Activated CD8-positive, alpha-beta T cell treated with anti-CD3 and anti-CD28 coated beads for 36 hours (primary cell): ENCODE measurements at places on chromosomes 5 and 9. TPM values are rescaled to one million over a fixed set of nuclear protein-coding genes. Genes with fewer than 3 reads are reported as not detected.

DNA sequence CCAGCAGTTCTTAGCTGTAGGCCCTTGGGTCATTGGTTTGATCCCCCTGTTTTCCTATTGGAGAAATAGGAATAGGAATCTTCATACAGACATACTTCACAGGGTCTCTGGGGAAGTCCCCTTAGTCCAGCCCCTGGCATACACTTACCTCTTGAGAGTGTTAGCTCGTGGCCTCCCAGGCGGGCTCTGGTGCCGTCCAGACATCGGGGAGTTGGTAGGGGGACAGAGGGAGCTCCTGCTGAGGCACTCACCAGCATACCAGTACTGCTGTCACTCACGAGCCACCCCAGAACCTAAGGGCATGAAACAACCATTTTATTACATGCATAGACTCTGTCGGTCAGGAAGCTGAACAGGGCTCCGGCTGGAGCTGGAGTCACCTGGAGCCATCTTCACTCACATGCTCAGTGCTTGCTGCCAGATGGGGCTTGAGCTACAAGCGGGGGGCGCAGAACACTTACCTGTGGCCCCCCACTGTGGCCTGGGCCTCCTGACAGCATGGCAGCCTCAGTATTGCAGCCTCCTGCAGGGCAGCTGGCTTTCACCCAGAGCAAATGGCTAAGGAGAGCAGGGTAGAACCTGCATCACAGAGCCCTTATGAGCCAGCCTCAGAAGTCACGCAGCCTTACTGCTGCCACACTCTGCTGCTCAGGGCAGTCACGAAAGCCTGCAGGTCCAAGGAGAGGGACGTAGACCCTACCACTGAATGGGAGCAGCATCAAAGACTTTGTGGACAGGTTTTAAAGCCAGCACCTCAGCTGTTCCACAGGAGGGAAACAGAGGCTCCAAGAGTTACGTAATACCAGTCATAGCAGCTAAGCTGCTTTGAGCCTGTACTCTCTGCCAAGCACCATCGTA, 58.3 kb upstream of the ANGPTL2 start:
- DNase-seq = no peak

DNA sequence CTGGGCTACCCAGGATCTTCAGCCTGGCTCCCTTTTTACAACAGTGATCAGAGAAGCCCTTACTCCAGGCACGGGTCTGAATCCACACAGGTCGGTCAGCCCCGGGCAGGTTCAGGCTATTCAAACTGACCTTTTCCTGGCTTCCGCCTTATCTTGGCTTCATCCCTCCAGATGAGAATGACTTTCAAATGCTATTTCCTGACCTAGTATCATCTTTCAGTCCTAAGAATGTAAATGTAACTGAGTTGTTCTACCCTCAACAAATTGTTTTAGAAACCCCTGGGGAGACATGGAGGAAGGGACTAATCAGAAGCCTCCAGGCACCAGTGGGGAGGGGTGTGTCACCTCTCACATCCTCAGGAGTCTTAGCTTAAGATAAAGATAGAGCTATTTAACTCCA, 213.2 kb downstream of the EPB41L4A start:
- no peak for DNase-seq

- DNase-seq = no peak
Measured at GRCh38 chr9:1804128-1804865, 210.8 kb upstream of the SMARCA2 start.

DNA sequence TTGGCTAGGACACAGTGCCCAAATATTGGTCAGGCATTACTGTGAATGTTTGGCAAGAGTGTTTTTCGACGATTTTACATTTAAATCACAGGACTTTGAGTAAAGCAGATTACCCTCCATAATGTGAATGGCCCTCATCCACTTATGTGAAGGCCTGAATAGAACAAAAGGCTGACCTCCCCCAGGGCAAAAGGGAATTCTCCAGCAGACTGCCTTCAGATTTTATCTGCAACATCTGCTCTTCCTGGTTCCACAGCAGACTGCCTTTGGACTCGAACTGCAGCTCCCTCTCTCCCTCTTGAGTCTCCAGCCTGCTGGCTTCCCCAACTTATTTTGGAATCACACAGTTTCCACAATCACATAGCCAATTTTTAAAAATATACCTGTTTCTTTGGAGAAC, 7.1 kb upstream of the TMEM215 start:
- DNase-seq = no peak

GRCh38 chr9:29176231-29176630, 1603.0 kb upstream of the C9orf72 start:
- DNase-seq = no peak

GRCh38 chr5:39424736-39425637, at the start of gene DAB2:
DAB2 (minus strand) TSS chr5:39424980; CDS start chr5:39394320, 30,660 bp downstream.
- DNase-seq = peak; percentile 61

- DNase-seq = peak; percentile 72
Measured at GRCh38 chr9:137277329-137278041, at the start of gene TOR4A. TOR4A (plus strand) TSS chr9:137277726; CDS start chr9:137278690, 964 bp downstream.

DNA sequence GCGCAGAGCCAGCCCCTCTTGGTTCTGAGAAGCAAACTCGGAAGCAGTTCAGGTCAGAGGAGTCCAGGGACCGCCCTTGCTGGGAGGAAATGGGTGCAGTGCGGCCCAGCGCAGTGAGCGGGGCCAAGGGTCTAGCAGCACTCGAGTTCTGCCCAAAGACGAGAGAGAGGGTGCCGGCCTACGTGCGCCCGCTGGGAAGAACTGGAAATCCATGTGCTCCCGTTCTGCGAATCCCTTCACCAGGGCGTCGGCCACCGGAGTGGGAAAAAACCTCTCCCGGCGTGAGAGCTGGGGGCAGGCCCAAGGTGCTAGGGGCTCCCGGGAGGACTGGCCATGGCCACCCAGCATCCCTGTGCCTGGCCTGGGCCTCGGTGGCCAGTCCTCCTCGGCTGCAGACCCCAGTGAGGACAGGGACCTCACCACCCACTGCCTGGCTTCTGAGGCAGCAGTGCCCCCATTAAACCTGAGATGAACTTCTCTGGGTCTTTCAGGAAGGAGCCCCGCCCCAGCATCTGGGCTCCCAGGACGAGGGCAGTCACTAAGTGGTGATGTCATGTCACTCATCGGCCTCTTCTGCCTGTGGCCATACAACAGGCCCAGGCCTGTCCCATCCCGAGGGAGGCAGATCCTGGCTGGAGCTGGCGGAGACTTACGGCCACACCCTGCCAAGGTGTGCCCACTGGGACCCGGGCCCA, 10.6 kb downstream of the TMEM250 start:
- no peak for DNase-seq

- no peak for DNase-seq
Measured at GRCh38 chr9:133733421-133733795, 4.7 kb downstream of the SARDH start.

DNA sequence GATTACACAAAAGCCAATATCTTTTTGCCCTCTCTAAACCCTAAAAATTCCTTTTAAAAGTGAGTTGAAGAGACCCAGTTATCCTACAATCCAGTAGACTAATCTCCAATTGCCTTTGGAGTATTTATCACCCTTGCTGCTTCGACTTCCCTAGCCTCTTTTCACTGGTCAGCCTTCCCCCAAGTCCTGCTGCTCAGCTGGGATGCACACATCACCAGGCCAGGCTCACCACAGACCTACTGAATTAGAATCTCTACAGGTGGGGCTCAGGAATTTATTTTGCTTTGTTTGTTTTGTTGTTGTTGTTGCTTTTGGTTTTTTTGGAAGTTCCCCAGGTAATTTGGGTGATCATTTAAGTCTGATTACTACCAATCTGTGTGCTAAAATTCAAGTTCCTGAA, 11.6 kb upstream of the FOXD1 start:
- DNase-seq = no peak

DNA sequence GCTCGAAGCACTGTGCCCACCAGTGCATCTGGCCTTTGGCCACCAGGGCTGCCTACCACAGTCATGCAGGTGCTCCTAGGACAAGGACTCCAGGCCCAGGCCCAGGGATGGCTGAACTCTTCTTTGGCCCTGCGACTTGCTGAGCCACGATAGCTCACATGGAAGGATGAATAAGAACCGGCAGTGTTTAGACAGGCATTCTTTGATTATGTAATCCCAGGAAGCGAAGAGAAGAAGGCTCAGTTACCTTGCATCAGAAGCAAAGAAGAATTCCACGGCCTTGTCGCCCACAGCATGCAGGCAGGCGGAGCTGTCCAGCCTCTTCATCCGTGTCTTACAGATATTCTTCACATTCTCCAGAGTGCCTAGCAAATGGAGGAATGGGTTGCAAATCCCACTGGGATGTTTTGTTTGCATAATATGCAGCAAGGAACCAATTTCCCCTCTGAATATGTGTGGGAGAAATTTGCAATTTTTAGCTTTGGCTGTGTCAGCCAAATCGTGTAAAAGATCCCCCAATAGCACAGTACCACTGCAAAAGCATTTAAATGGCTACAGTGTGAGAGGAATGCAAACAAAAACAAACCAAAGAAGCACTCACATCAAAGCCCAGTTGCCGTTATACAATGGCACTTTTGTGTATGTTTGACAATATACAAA, 29.1 kb downstream of the GFPT2 start:
- no peak for DNase-seq

- no peak for DNase-seq
Measured at GRCh38 chr5:53288511-53288910, 179.0 kb upstream of the MOCS2 start.

- peak; percentile 6 for DNase-seq
Measured at GRCh38 chr5:170633235-170634081, 129.6 kb downstream of the KCNIP1 start.

DNA sequence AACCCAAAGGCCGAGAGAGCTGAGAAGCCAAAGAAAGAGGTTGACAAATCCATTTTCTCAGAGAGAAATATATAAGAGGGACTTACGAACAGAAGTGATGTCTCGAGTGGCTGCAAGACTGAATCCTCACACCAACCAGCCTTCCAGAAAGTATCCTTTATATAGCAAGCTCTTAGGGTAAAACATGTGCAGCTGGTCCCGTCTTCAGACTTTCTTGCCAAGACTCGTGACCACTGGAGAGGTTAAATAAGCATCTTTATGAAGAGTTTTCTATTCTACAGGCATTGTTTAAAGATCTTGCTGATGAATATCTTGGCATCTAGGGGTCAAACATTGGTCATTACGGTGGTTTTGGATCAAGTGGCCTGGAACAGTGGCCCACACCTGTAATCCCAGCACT, 16.9 kb upstream of the SLC22A4 start:
- no peak for DNase-seq

- DNase-seq = no peak
Measured at GRCh38 chr9:35448496-35448895, 41.4 kb upstream of the RUSC2 start.

GRCh38 chr5:78738693-78739300, 90.2 kb upstream of the LHFPL2 start:
- no peak for DNase-seq

GRCh38 chr9:77532607-77533006, 115.5 kb downstream of the GNA14 start:
- DNase-seq = no peak

DNA sequence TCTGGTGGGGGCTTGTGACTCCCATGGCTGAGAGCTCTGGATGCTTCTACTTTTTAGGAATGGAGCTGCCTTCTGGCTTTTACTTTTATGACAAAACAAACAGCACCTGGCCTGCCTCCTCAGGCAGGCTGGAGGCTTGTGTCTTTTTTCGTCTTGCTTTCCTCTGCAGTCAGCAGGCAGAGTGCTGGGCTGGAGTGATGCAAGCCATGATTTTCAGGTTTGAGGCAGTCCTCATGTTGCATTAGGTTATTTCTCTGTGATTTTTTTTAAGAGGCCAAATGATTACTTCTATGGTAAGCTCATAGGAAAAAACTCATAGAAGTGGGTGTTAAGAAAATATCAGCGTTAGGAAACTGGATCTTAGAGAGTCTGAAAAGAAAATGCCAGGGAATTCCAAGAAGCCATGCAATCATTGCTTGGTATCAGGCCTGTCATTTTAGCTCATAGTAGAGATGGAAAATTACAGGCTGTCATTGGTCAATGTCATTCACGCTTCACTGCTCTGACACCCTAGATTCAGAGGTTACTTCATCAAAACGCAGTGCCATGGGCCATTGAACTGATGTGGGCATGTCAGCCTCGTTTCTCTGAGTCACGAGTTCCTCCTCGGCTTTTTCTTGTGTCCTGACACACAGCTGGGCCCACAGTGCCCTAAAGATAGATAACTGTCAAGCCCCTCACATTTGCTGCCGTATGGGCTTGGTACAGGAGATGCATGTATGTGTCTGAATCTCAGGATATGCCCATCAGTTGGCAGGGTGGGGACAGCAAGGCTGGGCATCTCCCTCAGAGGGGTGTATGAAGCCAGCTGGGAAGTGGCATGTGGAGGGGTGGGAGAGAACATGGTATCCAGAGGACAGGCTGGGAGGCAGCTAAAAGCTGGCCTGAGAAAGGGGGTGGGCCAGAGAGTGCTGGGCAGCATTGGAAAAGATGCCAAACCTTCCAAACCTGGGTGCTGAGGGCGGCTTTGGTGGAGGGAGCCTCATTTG, 151.8 kb downstream of the HSPA4 start:
- DNase-seq = no peak

GRCh38 chr9:74946686-74947085, 6.0 kb downstream of the C9orf40 start:
- no peak for DNase-seq

- peak; percentile 25 for DNase-seq
Measured at GRCh38 chr5:157761690-157762621, 18.4 kb downstream of the LSM11 start.

DNA sequence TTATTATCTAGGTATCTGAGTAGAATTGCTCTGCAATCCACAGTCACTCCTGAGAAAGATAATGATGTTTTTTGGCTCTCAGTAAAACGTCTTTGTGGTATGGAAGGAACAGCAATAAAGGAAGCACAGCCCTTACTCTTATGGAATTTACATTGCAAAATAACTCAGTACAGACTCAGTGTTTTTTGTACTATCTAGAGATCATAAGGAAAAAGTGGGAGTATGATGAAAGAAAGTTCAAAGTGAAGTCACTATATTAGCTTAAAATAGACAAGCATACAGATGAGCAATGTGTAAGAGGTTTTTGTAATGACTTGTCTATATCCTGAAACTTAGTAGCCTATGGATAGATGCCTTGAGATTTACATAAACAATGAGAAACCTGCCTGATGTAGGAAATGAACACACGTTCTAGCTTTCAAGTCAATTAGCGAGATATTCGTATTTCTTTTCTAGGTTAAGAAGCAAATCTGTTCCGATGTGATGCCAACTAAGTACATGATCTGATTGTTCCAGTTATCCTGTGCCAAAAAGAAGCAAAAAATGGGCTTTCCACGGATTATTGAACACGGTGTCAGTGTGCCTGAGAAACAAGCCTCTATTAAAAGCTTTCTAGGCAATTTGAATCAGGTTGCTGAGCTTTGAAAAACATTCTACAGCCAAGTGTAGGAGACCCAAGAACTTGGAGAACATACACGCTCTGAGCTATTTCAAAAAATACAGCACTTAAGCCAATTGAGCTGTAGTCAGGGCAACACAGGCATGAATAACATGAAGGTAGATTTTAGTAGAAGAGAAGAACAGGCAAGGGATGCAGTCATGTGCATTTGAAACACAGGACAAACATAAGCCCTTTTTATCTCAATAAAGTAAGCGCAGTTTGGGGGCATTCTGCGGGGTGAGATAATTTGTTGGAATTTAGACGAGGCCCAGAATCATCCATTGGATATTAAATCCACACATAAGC, 86.3 kb upstream of the TAF11L2 start:
- DNase-seq = no peak

- no peak for DNase-seq
Measured at GRCh38 chr9:91265514-91265913, 96.2 kb downstream of the AUH start.

- DNase-seq = peak; percentile 34
Measured at GRCh38 chr5:757931-758697, 26.4 kb downstream of the ZDHHC11B start.

The GABRA6 gene
- not detected for total RNA-seq

The FBXL17 gene
- total RNA-seq = 5.3 TPM

The PLCXD3 gene
- total RNA-seq = not detected

The ZNF879 gene
- total RNA-seq = 2.6 TPM

The PTGER4 gene
- 62.8 TPM for total RNA-seq

The STKLD1 gene
- total RNA-seq = 0.52 TPM

The SPINK6 gene
- not detected for total RNA-seq
